Posterior vena cava (tissue), 2 donors: ENCODE measurements at places on chromosomes 6 and 20.

- no peak for DNase-seq
Observed at GRCh38 chr6:13355043-13355945, 27.0 kb upstream of the TBC1D7 start.

DNA sequence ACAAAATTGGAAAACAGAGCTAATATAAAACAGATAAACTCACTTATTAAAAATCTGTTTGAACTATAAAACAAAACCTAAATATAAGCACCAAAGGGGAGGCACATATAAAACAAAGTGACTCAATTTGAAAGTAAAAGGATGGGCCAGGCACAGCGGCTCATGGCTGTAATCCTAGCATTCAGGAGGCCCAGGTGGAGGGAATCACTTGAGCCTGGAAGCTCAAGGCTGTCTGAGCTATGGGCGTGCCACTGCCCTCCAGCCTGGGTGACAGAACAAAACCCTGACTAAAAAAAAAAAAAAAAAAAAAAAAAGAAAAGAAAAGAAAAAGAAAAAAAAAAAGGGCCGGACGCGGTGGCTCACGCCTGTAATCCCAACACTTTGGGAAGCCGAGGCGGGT, 31.1 kb upstream of the SMAP1 start:
- DNase-seq, result no peak

DNA sequence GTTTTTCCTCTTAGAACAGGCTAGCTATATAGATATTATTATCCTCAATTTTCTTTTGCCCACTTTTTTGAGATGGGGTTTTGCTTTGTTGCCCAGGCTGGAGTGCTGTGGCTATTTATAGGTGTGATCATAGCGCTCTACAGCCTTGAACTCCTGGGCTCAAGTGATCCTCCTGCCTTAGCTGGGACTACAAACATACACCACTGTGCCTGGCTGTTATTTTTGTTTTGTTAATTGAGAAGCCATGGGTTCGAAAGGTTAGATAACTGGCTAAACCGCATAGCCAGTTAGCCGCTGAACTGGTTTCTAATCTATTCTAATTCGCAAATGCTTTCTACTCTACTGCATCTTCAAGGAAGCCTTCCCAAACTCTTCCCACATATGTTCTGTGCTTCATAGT, 425.8 kb downstream of the CDKAL1 start:
- DNase-seq, result no peak

DNA sequence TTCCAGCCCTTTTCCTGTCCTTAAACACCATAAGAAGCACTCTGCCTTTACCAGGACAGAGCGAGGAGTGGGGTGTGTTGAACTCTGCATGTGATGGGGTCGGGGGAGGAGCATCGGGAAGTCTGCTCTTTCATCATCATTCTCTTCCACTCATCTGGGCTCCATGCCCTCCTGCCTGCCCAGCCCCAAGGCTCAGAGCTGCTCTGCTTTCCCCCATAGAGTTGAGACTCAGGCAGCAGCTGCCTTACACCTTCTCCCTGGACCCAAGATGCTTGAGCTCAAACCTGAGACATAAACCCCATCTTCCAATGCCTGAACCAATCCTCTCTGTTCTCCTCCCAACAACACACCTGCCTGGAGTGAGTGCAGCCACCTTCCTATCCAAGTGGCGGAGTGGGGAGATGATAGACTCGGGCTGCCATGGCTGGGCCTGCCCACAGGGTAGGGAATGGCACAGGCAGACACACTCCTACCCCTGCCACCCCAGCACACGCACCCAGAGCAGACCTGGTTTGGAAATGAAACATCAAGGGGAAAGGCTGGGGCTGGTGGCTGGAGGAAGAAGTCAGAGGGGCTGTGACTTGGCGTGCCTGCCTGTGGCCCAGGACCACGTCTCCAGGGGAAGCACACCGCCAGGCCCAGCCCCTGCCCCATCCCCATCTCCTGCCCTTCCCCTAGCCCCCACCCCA, 28.4 kb downstream of the TFEB start:
- DNase-seq, result no peak

- DNase-seq, result no peak
Observed at GRCh38 chr6:112085286-112086065, 1.8 kb downstream of the TUBE1 start.

- no peak for DNase-seq
Observed at GRCh38 chr6:111993342-111993741, 60.6 kb upstream of the CCN6 start.

GRCh38 chr20:57135875-57136274, 130.6 kb downstream of the BMP7 start:
- DNase-seq, result no peak

DNA sequence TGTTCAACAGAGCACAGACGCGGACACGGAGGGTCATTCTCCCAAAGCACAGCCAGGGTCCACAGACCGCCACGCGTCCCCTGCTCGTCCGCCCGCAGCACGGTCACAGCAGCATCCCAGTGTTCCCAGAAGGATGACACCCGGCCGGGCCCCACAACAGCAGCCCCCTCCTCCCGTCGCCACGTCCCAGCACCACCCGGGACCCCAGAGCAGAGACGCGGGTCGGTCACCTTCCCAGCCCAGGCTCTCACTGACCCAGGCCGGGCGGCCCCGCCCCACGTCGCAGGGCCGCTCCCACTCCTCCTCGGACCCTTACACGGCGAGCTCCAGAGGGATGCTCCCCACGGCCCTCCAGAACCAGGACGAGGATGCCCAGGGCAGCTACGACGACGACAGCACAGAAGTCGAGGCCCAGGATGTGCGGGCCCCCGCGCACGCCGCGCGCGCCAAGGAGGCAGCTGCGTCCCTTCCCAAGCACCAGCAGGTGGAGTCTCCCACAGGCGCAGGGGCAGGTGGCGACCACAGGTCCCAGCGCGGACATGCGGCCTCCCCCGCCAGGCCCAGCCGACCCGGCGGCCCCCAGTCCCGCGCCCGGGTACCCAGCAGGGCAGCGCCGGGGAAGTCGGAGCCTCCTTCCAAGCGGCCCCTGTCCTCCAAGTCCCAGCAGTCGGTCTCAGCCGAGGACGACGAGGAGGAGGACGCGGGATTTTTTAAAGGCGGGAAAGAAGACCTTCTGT, 64.3 kb downstream of the FNDC1 start:
- DNase-seq, result no peak

- no peak for DNase-seq
Observed at GRCh38 chr6:149834513-149835481, 29.4 kb downstream of the LRP11 start.

GRCh38 chr6:144220031-144220790, 64.9 kb upstream of the UTRN start:
- DNase-seq, result peak; percentile 51

DNA sequence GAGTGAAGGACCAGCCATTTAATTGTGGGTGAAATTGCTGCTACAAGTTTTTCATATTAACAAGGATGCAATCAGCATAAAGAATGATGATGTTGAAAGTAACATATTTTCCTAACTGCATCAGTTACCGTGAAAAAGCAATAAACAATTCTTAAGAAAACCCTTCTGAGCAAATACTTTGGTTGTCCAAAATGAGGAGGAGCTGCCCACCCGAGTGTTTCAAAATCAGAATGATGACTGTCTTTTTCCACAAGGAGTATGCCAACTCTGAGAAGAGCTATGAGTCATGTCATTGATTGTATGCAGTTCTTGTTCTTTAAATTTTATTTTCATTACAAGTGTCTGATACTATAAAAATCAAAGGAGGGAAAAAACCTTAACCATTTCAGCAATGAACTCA, 470.5 kb downstream of the COL12A1 start:
- no peak for DNase-seq

DNA sequence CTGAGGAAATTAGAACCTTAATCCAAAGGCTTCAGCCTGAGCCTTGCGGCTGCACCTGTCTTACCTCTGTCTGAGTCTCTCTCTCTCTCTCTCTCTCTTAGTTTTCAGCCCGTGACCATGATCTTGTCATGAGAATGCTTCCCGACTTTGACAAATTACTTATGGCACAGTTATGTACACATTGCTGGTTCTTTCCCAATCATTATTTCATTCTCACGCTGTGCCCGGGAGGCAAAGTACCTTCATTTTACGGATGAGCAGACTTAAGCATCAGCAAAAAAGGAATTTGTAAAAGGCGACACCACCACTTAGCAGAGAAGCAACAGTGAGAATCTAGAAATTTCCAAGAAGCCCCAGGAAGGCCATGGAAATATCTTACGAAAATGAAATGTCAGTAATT, 54.6 kb downstream of the GMPR start:
- DNase-seq, result no peak

DNA sequence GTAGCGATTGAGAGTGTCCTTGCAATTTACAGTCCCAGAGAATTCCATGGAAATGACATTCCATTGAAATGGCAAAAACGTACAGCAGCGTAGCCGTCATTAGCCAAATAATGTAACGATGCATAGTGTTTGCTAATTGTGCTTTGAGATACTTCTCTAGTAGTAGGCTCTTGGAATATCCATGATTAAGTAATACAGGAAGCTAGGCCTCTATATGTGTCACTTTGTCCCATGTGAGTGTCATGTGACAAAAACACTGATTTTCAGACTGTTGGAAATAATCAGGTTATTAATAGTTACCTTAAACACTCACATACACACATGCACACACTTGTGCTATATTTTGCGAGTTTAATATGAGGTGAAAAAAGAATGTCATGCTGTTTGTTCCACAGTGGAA, 35.2 kb downstream of the SLX4IP start:
- DNase-seq, result no peak
